ENCODE measurements at places on chromosomes 16 and 17.
A peak's percentile ranks its signal among the peaks of the same experiment; 100 is the strongest.

DNA sequence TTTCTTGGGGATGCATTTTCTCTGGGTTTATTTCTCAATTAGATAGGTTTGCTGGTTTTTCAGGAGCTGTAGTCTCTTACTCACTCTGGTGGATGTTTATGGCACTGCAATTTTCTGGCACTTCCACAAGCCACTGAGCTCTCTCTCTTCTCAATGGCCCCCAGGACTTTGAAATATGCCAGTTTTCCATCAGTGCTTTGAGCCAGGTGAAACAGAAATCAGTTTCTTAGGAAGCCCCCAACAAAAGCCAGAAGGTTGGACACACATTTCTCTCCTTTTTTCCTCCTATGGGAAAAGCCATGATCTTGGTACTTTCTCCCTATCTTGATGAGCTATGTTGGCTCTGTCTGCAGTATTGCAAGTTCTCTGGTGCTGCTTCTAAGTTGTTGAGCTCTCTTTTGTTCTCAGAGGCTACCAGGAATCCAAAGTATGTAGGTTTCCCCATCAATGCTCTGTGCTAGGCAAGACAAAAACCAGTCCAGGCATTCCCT lies 90.7 kb upstream of the SMIM36 start:
- DNase-seq = peak; percentile 60

- DNase-seq = peak; percentile 82
These were observed 10.9 kb downstream of the NHERF1 start for GRCh38 chr17:74759243-74759801.

DNA sequence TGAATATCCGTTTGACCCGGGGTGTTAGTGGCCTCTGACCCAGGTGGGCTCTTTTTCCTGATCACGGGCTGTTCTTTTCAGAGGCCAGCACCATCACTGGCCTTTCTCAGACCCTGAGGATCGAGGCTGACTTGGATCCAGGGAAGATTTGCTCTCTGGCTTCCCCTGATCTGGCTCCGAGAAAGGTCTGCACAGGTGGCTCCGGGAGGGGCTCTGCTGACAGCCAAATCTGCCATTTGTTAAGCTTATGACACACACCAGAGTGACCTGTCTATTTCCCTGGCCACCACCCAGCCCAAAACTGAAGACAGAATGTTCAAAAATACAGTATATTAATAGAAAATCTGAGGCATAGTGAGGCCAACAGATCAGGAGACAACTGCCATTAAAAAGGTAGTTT lies 221.8 kb upstream of the TNRC6C start:
- DNase-seq = no peak

- DNase-seq = peak; percentile 12
These were observed 852 bp downstream of the ZNF469 start for GRCh38 chr16:88383401-88384221.

DNA sequence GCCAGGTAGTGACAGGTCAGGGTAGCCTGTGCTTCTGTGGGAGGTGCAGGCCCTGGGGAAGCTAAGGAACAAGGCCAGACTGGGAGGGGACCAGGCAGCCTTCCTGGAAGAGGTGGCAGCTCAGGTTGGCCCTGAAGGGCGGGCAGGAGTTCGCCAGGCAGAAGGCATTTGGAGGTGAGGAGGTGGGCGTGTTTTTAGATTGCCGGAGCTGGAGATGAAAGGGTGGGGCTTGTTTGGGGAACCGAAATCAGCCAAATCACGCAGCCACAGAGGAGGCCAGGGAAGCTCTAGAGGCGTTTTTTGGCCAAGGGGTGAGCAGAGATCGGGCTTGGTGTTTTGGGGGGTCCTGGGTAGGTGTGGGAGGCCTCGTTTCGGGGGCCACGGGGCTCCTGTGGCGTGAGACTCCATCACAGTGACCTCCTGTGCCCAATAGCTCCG lies 7.6 kb downstream of the ADCY7 start:
- DNase-seq = peak; percentile 85
